KG1 (cell line): ENCODE measurements at places on chromosomes 5 and 9.

GRCh38 chr9:110669433-110669832, 842 bp downstream of the MUSK start:
- no peak for DNase-seq

GRCh38 chr9:31908158-31908890, 476.1 kb upstream of the ACO1 start:
- DNase-seq, result no peak

DNA sequence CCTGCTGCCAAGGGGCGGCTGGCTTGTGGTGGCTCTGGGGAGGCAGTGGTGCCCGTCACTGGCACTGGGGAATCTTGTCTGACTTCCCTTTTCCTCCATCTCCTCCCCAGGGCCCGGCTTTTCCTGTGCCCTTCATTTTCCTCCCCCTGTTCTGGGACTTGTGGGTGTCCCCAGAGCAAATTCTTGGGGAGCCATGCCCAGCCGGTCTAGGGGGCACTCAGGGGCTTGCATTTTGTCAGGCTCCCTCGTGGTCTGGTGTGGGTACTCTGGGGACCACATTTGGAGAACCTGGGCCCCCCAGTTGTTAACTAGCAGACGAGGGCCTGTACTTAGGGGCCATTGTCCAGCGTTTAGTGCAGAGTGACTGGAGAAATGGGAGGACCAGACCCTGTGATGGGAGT, 105.2 kb upstream of the IER5L start:
- DNase-seq, result no peak

DNA sequence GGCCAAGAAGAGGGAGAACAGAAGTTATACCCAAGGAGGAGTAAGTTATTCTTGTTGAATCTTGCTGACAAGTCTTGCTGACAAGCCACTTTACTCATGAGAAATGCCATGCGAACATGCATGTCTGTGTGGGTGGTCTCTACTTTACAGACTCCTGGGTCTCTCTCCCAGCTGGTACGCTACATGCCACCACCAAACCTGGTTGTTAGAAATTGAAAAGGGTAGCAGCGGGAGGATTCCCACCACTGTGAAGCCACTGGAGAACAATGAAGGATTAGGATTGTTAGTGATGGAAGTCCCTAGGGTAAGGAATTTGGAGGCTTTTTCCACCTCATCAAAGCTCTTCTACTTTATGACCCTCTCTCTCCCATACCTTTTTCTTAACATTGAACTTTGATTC, 53.6 kb upstream of the GABRB2 start:
- no peak for DNase-seq

- DNase-seq, result no peak
Measured at GRCh38 chr5:54742417-54742891, 224.9 kb downstream of the SNX18 start.

DNA sequence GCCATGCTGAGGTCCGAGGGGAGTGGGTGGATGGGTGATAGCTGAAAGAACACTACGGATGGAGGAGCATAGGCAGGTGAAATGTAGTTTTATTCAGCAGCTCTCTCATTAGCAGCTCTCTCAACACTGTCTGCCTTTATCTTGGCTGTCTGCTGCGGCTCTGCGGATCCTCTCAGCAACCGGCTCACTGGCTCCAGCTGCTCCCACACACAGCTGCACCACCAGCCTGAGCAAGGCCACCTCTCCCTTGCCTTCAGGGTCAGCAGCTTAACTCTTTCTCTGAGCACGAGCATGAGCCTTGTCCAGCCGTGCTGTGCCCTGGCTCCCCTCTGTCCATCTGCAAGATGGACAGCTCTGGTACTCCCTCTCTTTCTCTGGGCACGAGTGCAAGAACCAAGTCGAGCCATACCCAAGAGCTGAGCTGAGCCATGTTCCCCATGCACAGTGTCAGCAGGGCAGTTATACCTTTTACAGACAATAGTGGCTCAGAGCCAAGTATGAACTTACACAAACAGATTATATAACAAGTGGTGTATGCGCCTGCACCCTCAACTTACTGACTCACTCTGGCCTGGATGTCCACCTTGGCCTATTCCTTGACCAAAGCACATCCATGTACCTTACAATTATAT, 108.5 kb downstream of the MACIR start:
- DNase-seq, result no peak

DNA sequence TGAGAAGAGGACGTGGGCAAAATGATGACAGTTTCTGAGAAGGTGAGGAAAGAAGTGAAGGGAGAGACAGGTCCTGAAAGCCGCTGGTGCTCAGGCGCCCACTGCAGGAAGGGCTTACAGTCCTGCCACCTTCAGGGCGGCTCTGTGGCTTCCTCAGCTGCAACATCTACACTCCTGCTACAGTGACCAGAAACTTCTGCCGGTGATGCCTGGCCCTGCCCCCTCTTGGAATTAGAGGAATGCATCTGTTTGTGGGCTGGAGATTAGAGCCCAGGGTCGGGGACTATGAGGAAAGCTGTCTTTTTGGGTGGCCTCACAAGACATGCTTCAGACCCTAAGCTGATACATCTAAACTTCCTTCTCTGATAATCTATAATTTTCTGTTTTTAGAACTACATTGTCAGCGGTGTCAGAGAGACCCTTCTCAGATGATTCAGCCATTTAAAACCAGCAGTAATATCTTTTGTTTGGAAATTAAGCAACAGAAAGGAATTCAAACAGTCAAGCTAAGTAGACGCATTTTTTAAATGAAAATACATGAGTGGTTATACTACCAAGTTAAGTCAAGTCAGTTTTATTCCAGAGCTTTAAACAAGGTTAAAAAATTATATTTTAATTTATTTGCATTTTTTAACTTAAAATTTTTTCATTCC, 30.4 kb downstream of the PRDM6 start:
- DNase-seq, result no peak

DNA sequence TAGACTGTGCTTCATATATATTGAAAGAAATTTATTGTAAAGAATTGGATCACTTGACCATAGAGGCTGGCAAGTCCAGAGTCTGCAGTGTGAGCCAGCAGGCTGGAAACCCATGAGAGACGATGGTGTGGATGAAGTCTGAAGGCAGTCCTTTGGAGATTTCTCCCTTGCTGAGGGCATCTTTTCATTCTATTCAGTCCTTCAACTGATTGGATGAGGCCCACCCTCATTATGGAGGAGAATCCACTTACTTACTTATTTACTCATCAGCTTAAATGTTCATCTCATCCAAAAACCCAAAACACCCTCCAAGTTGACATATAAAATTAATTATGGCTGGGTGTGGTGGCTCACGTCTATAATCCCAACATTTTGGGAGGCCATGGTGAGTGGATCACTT, 62.1 kb downstream of the MCTP1 start:
- no peak for DNase-seq

- no peak for DNase-seq
Measured at GRCh38 chr9:2307480-2307879, 292.3 kb downstream of the SMARCA2 start.

- DNase-seq, result no peak
Measured at GRCh38 chr5:39190311-39191102, 28.9 kb downstream of the FYB1 start.

DNA sequence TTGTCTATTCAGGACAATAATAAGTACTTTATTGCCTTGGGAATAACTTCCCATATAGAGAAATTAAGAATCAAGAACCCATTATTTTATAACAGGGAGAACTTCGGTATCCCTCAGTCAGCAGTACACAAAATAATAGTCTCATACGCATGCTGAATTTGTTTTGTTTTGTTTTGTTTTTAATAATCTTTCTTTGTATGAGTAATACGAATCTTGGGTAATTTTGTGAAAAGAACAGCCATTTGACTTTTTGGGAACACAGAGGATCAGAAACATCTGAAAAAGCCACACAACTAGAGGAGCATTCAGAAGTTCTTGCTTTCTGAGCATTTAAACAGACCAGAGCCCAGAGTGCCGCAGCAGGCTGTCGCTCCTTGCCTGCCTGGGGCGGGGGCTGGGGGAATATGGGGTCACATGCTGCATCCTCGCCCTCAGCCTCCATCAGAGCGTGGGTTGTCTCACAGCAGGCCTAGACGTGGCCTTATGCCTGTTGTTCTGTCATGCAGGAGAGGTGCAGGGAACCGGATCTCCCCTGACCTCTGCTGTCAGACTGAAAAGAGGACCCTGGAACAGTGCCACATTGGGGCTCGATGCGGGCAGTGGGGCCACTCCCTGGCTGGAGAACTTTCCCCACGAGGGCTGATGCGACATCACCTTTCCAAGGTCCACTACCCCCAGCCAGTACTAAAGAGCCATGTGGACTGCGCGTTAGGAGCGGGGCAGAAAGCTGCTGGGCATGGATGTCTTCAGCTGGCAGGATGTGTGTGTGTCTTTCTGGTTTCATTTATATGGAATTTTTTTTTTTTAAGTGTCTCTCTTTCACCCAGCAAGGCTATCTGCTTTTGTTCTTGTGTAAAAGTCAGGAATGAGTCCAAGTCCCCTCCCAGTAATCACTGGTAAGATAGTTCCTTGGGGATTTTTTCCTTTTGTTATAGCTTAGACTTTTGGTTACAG, 133.4 kb upstream of the OTULINL start:
- no peak for DNase-seq

GRCh38 chr5:3994628-3995027, 399.0 kb downstream of the IRX1 start:
- no peak for DNase-seq

DNA sequence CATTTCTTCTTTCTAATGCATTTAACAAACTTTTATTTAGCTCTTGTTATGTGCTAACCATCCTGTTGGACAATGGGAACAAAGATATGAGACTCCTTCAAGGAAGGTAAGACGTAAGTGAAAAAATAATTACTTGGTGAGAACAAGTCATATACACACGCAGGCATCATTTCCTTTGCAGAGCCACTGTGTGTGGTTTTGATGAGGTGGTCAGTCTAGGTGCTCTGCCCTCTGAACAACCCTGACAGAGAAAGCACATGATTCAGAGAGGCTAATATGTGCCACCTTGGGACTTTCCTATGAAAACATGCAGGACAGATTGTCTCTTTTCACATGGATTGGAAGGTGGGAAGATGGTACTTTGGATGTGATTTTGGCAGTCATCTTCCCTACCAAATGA, 1162.5 kb upstream of the DMAC1 start:
- no peak for DNase-seq

GRCh38 chr9:38641985-38642864, 21.8 kb upstream of the ANKRD18A start:
- DNase-seq, result no peak

GRCh38 chr5:132388244-132389050, 18.9 kb downstream of the SLC22A5 start:
- no peak for DNase-seq

DNA sequence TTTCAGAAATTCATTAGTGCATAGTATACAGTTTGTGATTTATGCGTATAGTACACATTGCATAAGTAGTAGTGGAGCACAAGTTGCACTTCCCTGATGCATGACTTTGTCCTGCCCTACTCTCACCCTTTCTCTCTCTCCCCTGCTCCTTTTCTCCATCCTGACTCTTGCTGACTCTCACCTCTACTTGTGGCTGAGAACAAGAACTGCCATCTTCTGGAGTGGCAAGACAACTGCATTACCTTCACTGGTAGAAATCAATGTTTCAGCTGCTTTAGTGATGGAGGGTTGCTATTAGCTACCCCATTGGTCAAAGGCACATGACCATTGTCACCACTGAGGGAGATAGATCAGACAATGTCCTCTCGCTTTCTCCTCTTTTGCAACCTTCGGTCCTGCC, 26.9 kb downstream of the SPEF2 start:
- DNase-seq, result no peak

DNA sequence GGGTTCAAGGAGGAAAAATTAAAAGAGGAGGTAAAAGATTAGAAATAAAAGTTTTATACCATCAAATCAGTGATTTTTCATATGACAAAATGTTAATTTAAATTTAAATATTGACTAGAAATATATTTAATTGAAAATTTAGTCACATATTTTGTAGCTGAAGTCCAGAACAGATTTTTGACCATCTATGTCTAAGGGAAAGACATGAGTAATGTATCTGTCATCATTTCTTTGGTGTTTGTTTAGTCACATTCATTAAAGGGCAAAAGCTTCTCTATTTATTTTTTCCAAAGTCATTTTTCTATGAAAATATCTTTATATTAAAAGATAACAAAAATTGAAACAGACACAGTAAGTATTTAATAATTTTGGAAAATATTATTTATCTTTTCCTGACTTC, 252.0 kb upstream of the ISL1 start:
- DNase-seq, result no peak

GRCh38 chr5:150368526-150368925, 11.0 kb downstream of the TCOF1 start:
- no peak for DNase-seq

GRCh38 chr5:172901012-172901780, 58.0 kb upstream of the RPL26L1 start:
- no peak for DNase-seq

DNA sequence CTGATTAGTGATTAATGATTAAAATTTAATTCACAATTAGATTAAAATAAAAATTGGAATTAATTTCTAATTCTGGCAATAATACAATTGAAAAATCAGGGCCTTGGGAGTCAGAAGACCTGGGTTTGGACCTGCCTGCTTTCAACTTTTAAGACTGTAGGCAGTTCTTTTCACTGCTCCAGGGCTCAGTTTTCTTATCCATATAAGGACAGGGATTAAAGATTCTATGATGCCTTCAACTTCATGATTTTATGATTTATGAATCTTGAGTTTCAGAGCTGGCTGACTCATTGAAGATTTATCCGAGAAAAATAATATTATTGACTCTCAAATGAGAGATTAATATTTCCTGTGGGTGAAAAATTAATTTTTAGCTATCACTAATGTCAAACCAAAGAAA, 208.6 kb upstream of the ANKH start:
- no peak for DNase-seq

- no peak for DNase-seq
Measured at GRCh38 chr9:129446828-129447550, 173.9 kb downstream of the C9orf50 start.

- no peak for DNase-seq
Measured at GRCh38 chr9:136628268-136628667, 34.4 kb upstream of the EGFL7 start.

- DNase-seq, result no peak
Measured at GRCh38 chr9:112271466-112272098, 61.8 kb downstream of the PTBP3 start.

DNA sequence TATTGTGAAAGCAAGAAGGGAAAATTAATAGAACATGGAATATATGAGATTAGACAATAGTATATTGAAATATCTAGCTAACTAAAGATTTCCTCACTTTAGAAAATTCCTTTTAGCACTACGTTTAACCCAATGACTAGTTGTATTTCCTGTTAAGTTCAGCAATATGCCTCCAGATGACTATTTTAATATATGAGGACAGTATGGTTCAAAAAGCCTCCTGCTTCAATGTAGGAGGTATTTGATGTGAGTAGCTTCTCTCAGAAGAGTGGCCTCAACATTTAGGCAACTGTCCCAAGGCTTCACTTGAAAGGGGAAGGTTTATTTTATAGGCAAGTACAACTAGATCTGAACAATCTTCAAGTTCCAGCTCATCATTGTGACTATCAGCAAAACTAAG, 2.0 kb upstream of the MEF2C start:
- no peak for DNase-seq

GRCh38 chr5:6454628-6455053, 6.0 kb downstream of the UBE2QL1 start:
- DNase-seq, result no peak
